ENCODE measurements at places on chromosomes 7 and 10.

DNA sequence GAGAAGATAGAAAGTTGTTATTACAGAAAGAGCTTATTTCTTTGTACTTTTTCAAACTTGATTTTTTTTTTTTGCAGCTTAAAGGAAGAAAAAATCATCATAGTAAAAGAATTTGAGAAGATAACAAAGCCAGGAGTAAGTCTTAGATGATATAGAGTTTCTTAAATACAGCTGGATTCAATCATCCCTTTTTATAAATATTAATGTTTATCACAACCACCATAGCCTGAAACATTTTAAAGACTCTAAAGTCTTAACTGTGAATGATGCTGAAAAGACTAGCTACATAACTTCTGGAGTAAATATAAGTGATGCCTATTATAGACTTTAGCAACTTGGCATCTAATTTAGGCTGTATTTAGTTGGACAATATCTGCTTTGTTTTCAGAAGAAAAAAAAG lies 54.8 kb upstream of the FGL2 start:
- DNase-seq, result no peak

DNA sequence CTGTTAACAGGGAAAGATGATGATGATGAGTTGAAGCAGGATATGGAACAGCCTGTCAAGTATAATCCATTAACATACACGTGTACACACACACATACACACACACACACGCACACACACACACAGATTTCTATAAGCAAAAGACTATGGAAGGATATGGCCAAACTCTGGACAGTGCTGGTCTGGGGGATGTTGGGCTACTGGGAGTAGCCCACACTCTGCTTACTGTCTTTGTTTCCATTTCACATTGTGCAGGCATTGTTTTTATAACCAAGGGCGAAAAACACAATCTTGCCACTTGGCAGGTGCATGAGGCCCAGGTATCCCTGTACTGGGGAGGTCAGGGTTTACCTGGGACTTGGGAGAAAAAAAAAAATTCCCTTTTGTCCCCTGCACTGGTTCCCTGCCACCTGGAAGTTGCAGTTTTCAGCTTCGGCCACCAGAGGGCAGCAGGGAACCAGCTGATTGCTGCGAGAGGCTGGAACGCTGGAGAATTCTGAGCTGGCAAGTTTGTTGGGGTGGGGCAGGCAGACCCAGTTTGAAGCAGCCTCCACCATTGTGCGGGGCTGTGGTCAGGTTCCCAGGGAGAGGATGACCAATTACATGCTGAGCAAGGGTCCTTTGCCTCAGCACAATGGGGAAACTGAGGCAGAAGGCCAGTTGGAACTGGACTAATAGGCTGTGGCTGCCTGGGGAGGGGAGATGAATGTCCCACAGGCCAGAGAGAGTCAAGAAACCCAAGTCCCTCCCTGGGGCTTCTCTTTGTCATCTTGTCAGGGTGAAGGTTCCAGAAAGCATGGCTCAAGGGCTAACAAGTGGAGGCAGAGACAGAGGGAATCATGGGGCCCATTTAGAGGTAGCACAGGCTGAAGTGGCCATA lies 27.3 kb downstream of the PPIF start:
- no peak for DNase-seq

GRCh38 chr7:88091988-88092675 lies 127.7 kb downstream of the SRI start:
- DNase-seq, result no peak

GRCh38 chr10:119112056-119112455 lies 8.1 kb downstream of the DENND10 start:
- DNase-seq, result no peak

Data from DMS153 (cell line).